ENCODE measurements at places on chromosomes 11 and 22. TPM values are rescaled to one million over a fixed set of nuclear protein-coding genes. Genes with fewer than 3 reads are reported as not detected.
A peak's percentile ranks its signal among the peaks of the same experiment; 100 is the strongest.

DNA sequence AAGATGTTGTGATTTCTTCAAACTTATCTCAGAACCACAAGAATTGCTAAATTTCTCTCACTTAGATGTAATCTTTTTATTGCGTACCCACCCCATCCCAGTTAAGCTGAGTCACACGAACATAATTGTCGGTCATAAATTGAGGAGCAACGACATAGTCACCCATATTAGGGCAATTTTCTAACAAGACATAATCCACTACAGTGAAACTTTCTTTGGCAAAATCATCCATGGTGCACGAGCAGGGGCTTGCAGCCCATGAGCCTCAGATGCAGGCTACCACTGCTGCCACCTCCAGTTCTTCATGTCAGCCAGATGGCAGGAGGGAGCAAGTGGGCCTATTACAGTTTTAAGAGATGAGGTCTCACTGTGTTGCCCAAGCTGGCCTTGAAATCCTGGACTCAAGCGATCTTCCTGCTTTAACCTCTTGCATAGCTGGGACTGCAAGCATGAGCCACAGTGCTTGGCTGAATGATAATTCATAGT lies 70.3 kb upstream of the GRK2 start:
- peaks cover 5% of the 10 kb centered on the region for H3K4me1 ChIP-seq
- no peak overlapping the region for H3K27ac ChIP-seq
- peaks cover 61% of the 10 kb centered on the region for H3K36me3 ChIP-seq
- no peak for ATAC-seq
- no peak overlapping the region for H3K4me3 ChIP-seq

DNA sequence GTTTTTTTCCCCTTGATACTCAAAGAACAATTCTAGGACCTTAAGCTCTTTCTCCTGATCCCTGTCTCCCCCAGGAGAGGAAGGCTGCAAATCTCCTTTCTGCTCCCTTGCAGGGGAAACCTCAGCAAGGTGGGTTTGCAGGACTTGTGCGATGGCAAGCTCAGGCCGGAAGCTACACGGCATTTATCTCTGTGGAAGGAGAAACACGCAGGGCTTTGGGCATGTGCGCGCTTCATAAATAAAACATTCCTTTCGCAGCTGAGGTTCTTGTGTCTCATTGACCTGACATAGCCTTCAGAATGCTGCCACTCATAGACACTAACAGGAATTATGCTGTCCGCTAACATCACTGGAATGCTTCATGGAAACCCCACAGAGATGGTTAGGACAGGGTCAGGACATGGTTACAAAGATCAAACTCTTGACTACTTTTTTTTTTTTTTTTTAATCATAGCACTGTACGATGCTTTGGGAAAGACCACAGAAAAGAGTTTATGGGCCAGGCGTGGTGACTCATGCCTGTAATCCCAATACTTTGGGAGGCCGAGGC lies 42.6 kb downstream of the SLN start:
- no peak overlapping the region for H3K27ac ChIP-seq
- H3K36me3 ChIP-seq: no peaks in the 10 kb centered on the region
- ATAC-seq: no peak
- H3K27me3 ChIP-seq: peaks cover 21% of the 10 kb centered on the region
- H3K4me3 ChIP-seq: no peak overlapping the region

- H3K4me1 ChIP-seq: no peaks in the 10 kb centered on the region
- H3K27ac ChIP-seq: no peak overlapping the region
- ATAC-seq: no peak
- no peak overlapping the region for H3K4me3 ChIP-seq
- H3K27me3 ChIP-seq: peaks cover 17% of the 10 kb centered on the region
- H3K36me3 ChIP-seq: no peaks in the 10 kb centered on the region
These were observed 96.0 kb downstream of the WNT7B start for GRCh38 chr22:45880716-45881523.

DNA sequence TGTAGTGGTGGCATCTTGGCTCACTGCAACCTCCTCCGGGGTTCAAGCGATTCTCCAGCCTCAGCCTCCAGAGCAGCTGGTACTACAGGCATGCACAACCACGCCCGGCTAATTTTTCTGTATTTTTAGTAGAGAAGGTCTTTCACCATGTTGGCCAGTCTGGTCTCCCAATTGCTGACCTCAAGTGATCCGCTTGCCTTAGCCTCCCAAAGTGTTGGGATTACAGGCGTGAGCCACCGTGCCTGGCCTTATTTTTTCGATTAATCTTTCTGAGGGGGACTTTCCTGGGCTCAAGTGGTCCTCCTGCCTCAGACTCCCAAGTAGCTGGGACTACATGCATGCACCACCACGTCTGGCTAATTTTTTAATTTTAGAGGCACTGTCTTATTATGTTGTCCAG lies 5.6 kb downstream of the SNU13 start:
- H3K4me1 ChIP-seq: peaks cover 3% of the 10 kb centered on the region
- peak overlapping the region; percentile 99 for H3K27ac ChIP-seq
- no peak for ATAC-seq
- H3K36me3 ChIP-seq: peaks cover 63% of the 10 kb centered on the region
- H3K27me3 ChIP-seq: no peaks in the 10 kb centered on the region
- peak overlapping the region; percentile 95 for H3K4me3 ChIP-seq

DNA sequence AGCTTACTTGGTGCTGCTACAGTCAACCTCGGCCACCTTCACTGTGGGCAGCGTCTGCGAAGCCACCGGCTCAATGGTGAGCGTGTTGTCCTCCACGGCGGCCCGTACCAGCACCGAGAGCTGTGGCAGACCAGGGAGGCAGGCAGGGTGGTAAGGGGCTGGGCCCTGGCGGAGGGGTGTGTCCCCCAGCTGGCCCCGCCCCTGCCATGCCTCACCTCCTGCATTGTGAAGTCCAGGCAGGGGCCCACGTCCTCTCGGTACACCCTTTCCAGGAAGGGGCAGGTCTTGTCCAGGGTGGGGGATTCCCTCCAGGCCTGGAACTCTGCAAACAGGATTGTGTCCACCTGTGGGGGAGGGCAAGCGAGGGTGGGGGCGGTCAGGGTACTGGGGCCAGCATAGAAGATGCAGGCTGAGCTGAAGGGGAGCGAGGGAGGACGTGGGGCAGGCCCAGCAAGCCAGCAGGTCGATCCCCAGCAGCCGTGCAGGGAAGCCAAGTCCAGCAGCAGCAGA lies 12.8 kb downstream of the RAB3IL1 start:
- H3K27ac ChIP-seq: no peak overlapping the region
- peak; percentile 49 for ATAC-seq
- H3K27me3 ChIP-seq: no peaks in the 10 kb centered on the region
- no peak overlapping the region for H3K4me3 ChIP-seq
- no peaks in the 10 kb centered on the region for H3K36me3 ChIP-seq
- no peaks in the 10 kb centered on the region for H3K4me1 ChIP-seq

- ATAC-seq: peak; percentile 98
- H3K4me3 ChIP-seq: peak overlapping the region; percentile 36
- H3K4me1 ChIP-seq: peaks cover 10% of the 10 kb centered on the region
These were observed 4.2 kb upstream of the FXYD2 start for GRCh38 chr11:117828611-117829368.

DNA sequence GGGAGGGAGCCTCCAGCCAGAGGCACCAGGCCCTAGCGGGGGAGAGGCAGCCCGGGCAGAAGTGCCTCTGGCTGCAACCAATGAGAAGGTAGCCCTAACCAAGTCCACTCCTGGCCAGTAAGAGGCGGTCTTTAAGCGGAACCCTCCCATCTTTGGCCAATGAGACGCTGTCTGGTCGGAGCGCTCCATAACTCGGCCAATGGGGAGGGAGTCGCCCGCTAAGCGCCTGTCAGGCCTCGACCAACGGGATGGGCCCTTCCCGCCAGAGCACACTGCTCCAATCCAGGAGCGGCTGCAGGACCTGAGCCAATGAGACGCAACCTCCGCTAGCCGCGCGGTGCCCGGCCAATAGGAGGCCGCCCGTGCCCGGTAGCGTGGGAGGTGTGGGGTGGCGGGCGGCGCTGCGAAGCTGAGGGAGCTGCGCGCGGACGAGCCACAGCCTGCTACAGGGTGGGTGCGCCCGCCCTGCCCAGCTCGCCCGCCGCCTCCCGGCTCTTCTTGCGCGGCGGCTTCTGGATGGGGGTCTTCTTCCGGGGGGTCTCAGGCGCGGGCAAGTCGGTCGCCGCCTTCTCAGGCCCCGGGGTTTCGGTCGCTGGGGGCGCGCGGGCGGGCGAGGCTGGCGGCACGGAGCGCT lies 12.6 kb downstream of the SCARF2 start:
- no peak overlapping the region for H3K27ac ChIP-seq
- H3K27me3 ChIP-seq: peaks cover 9% of the 10 kb centered on the region
- no peak for ATAC-seq
- no peaks in the 10 kb centered on the region for H3K36me3 ChIP-seq

DNA sequence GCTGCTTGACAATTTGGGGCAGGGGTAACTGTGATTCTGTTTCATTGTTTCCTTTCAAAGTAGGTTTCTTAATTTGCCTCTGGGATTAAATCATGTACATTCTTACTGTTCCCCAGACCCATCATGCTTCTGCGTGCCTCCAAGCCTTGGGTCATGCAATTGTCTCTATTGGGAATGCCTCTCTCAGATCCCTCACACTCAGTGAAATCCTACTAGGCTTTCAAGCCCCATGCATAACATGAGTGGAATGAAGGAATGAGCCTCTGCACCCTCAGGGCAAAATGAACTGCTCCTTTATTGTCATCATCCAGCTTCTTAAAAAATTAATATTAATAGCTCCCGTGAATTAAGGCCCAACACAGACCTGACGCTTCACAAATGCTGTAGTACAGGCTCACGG lies 381.7 kb downstream of the TENM4 start:
- H3K27ac ChIP-seq: no peak overlapping the region
- H3K4me3 ChIP-seq: no peak overlapping the region
- H3K36me3 ChIP-seq: no peaks in the 10 kb centered on the region
- ATAC-seq: no peak
- peaks cover 5% of the 10 kb centered on the region for H3K27me3 ChIP-seq
- no peaks in the 10 kb centered on the region for H3K4me1 ChIP-seq

DNA sequence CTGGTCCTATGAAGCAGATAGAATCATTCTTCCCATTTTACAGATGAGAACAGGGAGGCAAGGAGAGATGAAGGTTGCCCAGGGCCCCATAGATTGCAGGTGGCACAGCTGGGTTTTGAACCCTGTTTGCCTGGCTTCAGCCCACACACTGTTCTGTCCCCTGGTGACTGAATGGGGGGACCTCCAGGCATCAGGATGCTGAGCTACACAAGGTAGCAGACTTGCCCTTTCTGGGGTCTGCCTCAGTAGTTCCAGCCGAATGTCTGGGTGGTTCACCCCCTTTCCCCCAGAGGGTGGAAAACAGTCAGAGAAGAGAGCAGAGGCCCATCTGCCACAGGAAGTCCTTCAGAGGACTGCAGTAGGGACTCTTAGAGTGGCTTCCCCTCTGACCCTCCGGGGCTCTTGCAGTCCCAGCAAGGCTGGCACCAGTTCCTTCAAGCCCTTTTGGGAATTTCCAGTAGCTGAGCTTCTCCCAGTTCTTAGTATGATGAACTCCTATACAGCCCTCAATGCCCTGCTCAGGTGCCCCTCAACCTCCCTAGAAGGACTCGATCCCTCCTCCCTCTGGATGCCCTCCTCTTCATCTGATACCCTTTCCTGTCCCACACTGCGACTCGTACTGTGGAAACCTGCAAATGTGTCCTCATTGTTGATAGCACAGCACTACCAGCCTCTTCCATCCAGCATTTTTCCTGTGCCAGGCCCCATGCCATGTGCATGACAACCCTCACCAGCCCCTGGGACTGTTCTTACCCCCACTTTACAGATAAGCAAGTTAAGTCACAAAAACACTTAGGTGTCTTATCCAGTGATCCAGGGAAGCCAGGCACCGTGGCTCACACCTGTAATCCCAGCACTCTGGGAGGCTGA lies 82.8 kb downstream of the IGLL1 start:
- no peak overlapping the region for H3K4me3 ChIP-seq
- ATAC-seq: no peak
- peak overlapping the region; percentile 90 for H3K27ac ChIP-seq
- H3K36me3 ChIP-seq: no peaks in the 10 kb centered on the region
- peaks cover 4% of the 10 kb centered on the region for H3K27me3 ChIP-seq

DNA sequence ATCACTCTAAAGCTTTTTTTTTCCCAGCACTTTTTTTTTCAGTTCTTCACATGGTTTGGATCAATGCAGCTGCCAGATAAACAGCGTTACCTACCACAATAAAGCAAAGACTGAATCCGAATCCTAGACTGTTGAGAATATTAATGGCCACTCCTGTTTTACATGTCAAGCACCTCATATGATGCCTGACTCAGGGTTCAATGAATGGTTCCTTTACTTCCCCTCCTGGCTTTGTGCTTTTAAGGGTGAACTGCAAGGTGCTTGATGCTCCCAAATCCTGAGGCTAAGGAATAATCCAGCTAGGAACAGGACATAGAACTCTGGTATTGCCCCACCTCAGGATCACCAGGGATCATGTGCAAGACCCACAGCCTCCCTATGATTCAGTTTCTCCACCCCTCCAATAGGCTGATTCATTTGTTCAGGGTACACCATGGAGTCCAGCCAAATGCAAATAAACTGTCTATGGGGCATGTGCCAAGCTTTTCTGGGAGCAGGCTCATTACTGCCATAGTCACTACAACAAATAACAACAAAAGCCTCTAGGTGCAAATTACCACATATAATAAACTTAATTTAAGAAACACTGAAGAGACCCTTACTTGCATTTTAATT lies 104.3 kb downstream of the GAB2 start:
- H3K4me3 ChIP-seq: no peak overlapping the region
- ATAC-seq: peak; percentile 32
- peaks cover 5% of the 10 kb centered on the region for H3K4me1 ChIP-seq
- H3K27ac ChIP-seq: no peak overlapping the region

GRCh38 chr11:123313262-123313661 lies 116.8 kb upstream of the GRAMD1B start:
- no peak overlapping the region for H3K4me3 ChIP-seq
- no peaks in the 10 kb centered on the region for H3K36me3 ChIP-seq
- no peaks in the 10 kb centered on the region for H3K4me1 ChIP-seq
- H3K27me3 ChIP-seq: peaks cover 3% of the 10 kb centered on the region
- H3K27ac ChIP-seq: no peak overlapping the region
- no peak for ATAC-seq

DNA sequence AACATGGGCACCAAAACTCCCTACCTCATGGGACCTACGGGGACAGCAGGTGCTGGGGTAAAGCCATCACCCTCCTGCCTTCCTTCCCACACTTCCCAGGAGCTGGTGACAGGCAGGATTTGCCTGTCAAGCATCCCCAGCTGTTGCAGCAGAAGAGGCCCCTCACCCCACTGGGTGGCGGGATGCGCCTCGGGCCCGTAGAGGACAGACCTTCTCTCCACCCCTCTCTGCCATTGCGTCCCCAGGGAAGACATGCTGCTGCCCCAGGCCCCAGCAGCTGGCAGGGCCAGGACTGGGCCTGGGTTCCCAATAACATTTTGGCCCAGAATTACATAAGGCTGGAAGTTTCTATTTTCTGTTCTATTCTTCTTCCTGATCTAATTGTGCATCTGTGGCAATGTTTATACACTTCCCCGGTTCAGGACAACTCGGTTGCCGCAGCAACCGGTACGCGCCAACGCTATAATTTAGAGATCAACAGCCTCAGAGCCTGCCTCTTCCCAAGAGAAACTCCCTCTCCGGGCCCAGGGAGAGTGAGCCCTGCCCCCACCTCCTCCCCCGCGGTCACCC lies 25.4 kb downstream of the KCNJ4 start:
- H3K27ac ChIP-seq: no peak overlapping the region
- no peak for ATAC-seq
- no peaks in the 10 kb centered on the region for H3K4me1 ChIP-seq
- H3K27me3 ChIP-seq: peaks cover 3% of the 10 kb centered on the region
- no peaks in the 10 kb centered on the region for H3K36me3 ChIP-seq

FOLR2 gene
- not detected for total RNA-seq

GRIK4 gene
- total RNA-seq: not detected

PGA4 gene
- total RNA-seq: not detected

DHCR7 gene
- 67.1 TPM for total RNA-seq

RBM7 gene
- total RNA-seq: 39.1 TPM

PANX2 gene
- 2.5 TPM for total RNA-seq
